Activated CD4-positive, alpha-beta T cell treated with anti-CD3 and anti-CD28 coated beads, Interleukin-2, Interleukin-6, amounts not matched to agents 100 ng/mL and 50 ng/mL, durations not matched to agents 16 hours and 8 hours (primary cell): ENCODE measurements at places on chromosomes 1 and 21.

DNA sequence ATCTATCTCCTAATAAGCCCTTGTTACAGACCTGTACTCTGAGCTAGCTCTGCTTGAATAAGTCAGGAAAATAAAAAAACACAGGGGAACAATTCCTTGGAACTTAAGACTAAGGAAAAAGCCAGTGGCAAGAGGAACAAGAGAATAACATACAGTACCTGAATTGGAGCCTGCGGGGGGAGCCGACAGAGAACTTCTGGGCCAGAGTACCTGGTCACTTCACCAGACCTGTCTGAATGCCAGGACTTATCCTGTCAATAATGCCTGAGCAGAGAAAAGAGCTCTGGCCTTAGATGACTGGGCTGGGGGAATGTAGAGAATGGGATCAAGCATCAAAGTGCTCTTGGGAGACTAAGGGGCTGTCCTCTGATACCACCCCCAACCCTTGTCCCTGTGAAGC lies 15.1 kb downstream of the PEA15 start:
- DNase-seq, result no peak

DNA sequence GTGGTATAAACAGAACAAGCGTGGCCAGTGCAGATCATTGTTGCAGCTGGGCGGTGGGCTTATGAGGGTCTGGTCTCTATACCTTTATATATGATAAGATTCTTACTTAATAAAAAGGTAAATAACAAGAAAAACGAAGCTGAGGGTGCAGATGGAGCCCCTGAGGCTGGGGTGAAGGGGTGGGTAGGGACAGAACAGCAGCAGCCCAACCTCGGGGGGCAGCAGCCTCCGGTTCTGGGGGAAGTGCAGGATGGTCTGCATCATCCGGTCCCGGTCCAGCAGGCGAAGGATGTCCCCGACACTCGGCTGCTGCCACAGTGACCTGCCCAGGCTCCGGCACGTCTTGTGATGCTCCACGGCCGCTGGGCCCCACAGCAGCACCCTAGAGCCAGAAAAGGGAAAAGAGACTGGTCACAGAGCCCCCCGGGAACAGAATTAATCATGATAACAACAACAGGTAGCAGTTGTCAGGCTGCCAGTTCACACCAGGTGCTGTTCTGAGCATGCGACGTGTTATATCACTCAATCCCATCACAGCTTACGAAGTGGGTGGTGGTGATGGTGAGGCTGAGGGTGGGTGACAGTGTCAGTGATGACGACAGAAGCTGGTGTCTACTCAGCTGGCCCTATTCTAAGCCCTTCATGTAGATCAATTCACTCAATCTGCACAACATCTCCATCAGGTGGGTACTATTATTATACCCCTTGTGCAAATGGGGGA lies 35.5 kb downstream of the MRAP start:
- no peak for DNase-seq

DNA sequence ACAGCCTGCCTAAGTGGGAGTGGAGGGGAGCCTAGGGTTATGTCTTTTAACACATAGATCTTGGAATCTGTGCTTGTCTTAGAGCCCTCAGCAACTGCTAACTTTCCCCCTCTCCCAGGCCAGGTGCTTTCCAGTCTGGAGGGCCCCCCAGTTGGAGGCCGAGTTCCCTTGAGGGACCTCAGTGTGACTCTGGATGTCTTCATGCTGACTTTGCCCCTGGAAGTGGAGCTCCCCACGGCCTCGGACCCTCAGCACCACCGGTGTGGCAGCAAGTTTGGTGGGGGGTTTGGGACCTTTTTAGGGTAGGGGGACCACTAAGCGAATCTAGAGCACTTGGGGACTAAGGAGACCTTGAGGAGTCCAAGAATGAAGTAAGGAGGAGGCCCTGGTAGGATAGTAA lies 22.9 kb downstream of the HYI start:
- DNase-seq, result no peak

- DNase-seq, result peak; percentile 21
These were observed 53.2 kb upstream of the B3GALNT2 start for GRCh38 chr1:235557495-235557894.

DNA sequence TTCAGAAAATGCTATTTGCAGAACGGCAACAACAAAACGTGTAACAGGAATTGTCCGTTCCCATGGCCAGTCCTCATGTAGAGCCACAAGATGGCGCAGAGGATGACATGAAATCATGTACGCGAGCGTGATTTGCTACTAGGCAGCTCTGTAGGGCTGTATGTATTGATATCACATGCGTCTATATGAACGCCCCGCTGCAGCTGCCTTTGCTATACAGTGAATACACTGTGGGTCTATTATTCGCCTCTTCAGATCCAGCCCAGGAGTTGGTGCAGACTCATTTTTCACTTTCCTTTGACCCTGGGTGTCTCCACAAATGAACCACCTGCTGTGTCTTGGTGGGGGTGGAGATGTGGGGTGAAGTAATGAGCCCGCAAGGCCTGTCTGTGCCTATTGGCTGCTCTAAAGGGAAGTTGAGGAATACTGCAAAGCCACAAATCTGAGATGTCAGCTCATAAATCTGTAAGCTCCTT lies 361.5 kb downstream of the KIF26B start:
- no peak for DNase-seq
